ENCODE measurements at places on chromosomes 12 and 14.

DNA sequence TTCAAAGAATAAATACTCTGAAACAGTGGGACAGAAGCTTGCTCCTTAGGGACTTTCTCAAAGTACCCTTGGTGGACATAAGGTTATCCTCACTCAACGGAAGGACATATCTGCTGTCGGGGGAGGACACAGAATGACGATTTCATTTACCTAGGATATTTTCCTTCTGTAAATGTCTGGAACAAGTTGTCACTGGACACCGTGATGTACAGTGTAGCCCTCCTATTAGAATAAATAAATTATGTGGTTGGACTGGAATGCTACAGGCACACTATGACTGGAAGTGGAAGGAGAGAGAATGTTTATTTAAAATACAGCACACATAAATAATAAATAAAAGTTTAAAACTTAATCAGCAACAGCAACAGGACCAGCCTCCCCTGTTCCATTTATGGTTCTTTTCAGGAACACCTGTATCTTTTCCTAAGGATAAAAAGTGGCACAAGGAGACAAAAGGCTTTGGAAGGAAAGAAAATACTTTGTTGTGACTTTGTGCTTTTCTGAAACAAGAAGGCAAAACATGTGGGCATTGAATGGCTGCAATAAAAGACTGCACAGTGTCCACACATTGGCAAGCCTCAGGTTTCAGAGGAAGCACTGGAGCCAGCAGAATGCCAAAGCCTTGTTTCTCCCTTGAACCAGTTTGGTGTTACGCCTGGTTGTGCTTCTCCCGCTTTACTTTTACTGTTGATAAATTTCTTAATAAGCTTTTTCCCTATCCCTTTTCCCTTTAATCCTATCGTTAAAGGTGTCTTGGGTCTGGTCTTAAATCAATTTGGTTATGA is 36.8 kb downstream of the FGD4 start:
- no peak for DNase-seq

- no peak for DNase-seq
These were observed 16.4 kb upstream of the LTBP2 start for GRCh38 chr14:74628418-74628817.

GRCh38 chr12:57765698-57766463 is 997 bp downstream of the CYP27B1 start:
- DNase-seq = no peak

- peak; percentile 67 for DNase-seq
These were observed 166.1 kb downstream of the ADCK1 start for GRCh38 chr14:77965919-77966435.

- no peak for DNase-seq
These were observed 253.8 kb downstream of the TTC8 start for GRCh38 chr14:89078021-89078795.

- no peak for DNase-seq
These were observed 132.2 kb downstream of the NCOR2 start for GRCh38 chr12:124434951-124435805.

GRCh38 chr14:55138091-55138490 is 9.0 kb downstream of the LGALS3 start:
- no peak for DNase-seq

DNA sequence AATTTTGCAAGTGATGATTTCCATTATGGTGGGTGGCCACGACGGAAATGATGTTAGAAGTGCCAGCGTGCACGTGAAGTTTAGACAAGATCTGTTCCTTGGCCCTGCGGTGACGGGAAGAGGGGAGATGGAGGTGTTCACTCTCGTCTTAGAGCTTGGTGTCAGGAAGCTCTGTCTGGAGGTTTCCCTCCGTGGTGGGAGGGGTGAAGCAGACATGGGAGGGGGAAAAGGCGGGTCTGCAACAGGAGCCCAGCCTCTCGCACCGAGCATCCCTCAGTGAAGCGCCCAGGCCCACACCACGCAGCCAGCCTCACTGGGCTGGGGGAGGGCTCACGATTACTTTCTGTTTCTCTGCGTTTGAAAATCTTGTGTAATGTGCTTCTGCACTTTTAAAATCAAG is 26.3 kb downstream of the EML1 start:
- DNase-seq = peak; percentile 7

GRCh38 chr14:69615121-69615495 is 3.7 kb downstream of the SUSD6 start:
- DNase-seq = no peak

GRCh38 chr12:130081117-130081805 is 81.0 kb upstream of the FZD10 start:
- no peak for DNase-seq

DNA sequence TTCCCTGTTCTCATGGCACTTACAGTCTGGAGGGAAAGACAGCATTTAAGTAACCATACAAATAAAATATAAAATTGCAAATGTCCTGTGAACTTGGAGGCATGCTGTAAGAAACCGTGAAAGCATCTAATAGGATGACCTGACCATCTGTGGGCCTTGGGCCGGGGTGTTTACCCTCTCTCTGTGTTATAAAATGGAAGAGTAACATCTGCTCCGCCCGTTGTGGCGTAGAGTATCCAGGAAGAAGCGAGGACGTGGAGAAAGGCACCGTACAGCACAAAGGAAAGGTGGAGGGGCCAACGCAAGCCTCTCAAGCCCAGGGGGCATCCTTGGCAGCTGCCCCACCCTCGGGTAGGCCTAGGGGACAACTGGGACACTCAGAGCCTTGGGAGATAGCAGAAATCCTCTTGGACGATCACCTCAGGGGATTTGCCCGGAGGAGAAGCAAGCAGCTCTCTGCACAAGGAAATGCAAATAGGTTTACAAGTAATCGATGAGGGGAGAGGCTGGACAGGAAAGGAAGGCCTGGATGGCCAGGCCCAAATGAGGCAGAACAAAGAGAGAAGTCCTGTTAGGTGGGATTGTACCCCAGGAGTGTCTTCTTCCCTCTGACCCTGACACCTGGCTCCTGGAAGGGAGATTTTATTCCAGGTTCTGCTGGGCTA is 26.2 kb downstream of the VSX2 start:
- no peak for DNase-seq

- no peak for DNase-seq
These were observed 32.7 kb upstream of the FBLN5 start for GRCh38 chr14:91980157-91980556.

DNA sequence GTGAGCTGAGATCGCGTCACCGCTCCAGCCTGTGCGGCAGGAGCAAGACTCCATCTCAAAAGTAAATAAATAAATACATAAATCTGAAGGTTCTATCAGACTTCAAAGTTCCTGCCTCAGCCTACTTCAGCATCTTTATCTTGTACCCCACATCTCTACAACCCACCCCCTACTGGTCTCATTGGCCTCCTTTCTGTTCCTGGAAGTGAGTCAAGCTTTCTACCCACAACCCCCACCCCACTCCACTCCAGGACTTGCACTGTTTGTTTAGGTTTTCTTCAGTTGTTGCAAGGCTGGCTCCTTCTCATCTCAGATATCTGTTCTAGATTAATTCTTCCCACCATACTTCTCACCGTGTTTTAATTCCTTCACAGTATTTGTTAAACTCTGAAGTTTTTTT is 714 bp upstream of the PSMC6 start:
- peak; percentile 71 for DNase-seq

DNA sequence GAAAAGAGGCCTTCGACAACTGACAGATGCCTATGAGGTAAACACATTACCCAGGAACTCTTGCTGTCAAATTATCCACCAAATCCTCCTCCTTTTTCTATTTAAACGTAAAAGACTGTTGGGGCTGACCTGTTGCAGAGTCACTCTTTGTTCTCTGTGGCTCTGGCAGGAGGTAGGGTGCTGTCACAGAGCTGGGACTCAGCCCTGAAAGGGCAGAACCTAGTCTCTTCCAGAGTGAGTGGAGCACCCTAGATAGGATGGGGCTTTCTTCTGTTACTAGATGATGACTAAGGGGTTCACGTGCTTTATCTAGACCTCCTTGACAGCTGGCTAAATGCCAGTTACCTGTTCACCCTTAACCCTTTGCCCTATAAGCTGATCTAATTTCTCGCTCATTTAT is 25.7 kb downstream of the FNTB start:
- no peak for DNase-seq

DNA sequence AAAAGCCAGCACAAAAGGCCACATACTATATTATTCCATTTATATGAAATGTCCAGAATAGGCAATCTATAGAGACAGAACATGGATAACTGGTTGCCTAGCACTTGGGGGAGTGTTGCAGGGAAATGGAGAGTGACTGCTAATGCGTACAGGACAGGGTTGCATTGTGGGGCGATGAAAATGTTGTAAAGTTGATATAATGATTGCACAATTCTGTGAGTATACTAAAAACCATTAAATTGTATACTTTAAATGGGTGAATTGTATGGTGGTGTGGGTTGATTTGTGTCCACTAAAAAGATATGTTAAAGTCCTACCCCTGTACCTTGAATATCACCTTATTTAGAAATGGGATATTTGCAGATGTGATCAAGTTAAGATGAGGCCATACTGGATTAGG is 7.0 kb upstream of the CAPRIN2 start:
- no peak for DNase-seq

DNA sequence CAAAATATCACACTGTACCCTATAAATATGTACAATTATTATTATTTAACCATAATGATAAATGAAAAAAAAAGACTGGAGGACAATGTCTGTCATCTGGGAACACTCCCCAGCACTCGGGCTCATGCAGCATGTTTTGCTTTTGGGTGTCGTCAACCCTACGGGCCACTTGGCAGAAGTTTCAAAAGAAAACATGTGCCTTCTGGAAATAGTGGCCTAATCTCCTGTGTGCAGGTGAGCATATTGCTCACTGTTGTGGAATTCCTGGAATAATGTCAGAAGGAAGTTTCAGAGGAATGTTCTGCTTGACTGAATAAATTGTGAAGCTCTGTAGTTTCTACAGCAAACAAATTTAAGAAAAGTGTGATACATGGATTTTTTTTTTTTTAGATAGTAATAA is 298.3 kb downstream of the SSPN start:
- DNase-seq = no peak

DNA sequence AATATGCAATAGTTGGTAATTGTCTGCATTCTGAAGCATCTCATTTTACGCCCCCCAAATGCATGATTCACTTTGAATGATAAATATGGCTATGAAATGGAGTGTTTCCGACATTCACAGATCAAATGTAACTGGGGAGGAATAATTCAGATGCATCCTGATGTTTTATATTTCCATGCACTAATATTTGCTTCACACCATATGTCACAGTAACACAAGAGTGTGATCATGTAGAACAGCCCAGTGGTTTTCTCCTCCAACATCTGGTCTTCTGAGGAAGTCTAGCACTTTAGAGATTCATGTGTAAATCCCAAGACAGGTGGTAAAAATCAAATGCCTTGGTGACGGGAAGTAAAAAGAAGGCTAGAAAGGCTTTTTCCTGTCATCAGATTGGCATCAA is 273.1 kb downstream of the DIO2 start:
- DNase-seq = no peak

DNA sequence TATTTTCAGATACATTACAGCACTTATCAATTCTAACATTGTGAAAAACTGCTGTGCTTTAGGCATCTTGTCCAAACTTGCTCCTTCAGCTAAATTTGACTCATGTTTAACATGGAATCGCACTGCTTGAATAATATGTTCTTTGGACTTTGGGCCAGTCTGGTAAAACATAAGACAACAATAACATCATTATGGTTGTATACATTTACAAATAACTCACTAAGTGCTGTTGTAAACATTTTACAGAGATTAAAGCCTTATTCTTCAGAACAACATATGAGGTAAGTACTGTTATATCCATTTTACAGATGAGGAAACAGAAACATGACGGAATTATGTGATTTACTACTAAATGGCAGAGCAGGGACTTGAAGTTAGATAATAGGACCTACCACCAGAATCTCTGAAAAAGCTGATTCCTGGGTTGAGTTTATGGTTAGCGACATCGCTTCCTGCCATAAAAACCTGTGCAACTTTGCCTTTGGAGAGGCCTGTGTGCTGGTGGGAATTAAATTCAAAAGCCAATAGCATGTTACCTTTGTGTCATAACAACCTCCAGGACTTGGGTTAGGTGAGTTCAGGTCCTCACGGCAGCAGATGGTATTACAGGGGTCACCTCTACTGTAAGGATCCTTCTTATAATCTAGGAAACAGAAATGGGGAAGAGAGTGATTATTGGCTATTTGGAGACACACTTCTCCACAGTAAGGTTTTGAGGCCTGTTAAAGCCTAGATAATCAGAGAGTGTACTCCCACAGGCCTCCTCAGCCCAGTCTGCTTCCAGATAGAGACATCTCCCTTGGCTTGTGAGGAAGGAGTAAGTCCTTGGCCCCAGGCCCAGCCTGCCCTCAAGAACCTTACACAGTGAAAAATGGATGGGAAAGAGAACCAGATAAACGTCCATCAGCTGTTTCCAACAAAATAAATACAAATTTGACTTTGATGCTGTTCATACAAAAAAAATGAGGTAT is 61.8 kb downstream of the PLBD1 start:
- DNase-seq = no peak

DNA sequence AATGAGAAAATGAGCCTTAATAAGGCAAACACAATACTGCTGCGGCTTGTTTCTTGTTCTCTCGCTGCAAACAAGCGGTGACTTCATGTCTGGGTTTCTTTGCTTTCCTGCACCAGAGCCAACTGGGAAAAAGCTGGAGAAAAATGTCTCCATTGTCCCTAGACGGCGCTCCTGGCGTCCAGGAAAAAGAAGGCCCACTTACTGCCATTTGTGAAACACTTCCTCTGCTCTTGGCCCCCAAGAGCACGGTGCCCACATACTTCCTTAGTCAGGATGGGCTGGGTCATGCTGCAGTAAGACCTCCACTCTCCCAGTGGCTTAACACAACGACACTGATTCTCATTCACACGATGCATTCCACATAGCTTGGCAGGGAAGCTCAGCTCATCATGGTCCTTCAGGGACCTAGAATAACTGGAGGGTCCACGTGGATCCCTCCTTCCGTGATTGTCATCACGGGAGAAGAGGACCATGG is 86.0 kb upstream of the BCL11B start:
- no peak for DNase-seq

DNA sequence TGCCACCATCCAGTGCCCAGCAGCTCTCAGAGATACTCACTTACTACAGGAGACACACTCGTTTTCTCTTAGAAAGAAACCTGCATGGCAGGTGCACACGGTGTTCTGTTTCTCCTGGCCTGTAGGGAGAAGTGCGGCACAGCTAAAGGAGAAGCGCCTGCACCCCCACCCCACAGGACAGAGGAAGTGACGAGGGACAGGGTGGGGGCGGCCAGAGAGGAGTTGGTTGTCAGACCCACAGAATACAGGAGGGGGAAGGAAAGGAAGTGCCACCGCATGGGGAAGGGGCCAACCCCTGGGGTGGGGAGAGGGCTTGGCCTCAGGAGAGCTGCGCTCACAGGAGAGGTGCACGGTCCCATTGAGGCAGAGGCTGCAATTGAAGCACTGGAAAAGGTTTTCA is 8.8 kb downstream of the TNFRSF1A start:
- no peak for DNase-seq

- DNase-seq = no peak
These were observed 82.1 kb upstream of the TRAF3 start for GRCh38 chr14:102695167-102695555.

DNA sequence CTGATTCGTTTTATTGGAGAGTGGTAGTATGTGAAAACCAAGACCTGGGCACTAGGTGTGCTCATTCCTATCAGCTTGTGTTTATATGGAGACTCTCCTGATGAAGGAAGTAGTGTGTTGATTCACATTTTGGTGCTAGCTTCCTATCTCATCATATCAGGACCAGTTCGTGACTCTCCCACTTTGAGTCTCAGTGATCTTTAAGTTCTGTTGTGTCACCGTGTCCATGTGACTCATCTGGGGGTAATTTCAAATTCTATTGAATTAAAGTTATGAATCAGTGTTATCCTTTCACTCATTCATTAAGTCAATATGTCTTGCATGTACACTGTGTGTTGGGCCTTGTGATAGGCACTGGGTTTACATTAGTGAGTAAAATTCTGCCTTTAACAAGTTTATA is 180.2 kb downstream of the CACNA1C start:
- no peak for DNase-seq

GRCh38 chr12:64903479-64904152 is 79.2 kb downstream of the TBC1D30 start:
- no peak for DNase-seq
